ENCODE measurements at places on chromosomes 11 and 22.

DNA sequence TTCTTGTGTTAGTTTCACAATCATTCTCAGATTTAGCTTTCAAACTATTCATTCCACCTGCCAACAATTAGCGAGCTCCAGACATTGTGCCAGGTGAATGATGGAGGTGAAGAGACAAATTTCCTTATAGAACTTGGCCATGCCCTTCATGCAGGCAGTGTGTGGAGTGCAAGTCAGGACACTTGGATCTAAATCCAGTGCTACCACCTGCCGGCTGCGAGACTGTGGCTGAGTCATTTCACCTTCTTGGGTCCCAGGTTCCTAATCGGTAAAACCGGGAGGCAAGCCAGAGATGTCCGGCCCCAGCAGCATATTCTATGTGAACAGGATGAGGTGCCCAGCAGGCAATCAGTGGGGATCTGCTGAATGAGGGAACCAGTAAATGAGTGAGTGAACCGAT, 18.6 kb upstream of the EHF start:
- no peak for DNase-seq

GRCh38 chr11:86551288-86552092, 120.9 kb downstream of the ME3 start:
- DNase-seq, result no peak

- no peak for DNase-seq
Measured at GRCh38 chr11:12440565-12440964, 63.2 kb downstream of the PARVA start.

DNA sequence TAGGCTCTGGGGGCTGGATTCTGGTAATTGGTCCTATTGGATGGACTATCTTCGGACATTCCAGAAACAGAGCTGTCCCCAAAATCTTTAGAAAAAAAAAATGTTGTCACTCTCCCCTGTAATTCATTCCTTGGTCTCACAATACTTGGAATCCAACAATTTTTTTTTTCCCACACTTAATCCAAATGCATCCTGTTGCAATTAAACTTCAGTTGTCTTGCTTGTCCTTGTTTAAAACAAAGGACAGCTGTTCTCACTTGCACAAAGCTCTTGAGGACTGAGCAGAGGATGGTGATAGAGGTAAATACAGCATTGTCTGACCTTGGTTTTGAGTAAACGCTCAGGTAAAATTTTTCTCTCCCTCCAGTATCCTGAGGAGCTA, 75.3 kb downstream of the SC5D start:
- DNase-seq, result no peak

- no peak for DNase-seq
Measured at GRCh38 chr11:38683484-38683883, 2085.4 kb upstream of the RAG2 start.

GRCh38 chr22:49946612-49947295, 13.8 kb upstream of the PIM3 start:
- DNase-seq, result no peak

DNA sequence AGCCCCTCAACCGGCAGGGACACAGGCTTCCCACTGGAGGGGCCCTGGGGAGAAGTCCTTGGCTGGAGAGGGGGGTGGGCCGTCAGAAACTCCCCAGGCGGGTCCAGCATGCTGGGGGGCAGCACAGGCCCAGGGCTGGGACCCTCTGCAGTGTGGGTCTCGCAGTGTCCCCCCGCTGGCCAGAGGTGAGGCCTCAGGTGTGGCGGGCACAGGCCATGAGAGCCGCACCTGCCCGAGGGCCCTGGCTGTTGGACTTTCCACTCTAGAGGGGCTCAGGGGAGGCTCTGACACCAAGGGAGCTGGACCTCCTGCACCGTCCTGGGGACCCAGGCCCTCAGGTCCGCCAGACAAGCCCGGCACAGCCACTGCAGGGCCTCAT, 10.7 kb upstream of the PIM3 start:
- no peak for DNase-seq

DNA sequence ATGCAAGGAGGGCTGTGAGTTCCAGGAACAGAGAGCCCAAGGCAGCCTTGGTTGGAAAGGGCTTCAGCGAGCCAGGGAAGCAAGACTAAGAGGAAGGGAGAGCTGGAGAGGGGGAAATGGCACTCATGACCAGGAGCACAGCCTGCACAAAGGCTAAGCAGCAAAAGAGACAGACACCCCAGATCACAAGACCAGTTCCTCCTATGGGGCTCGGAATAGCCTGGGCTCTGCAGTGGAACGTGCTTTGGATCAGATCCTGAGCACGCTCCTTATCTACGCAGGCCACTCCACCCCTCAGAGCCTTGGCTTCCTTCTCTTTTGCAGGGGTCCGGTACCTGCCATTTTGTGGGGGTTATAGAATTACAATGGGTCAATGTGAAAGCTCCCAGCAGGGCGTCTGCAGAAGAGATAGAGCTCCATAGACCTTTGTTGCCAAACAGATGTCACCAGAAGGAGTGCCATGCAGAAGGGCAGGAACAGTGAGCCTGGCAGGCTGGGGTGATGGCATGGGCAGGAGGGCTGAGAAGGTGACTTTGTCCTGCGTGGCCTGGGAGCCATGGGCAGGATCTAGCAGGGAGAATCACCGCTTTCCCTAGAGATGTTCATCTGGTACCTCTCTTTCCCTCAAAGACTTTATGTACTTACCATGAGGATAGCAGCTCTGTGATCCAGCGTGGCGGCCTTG, 33.8 kb downstream of the ZC3H7B start:
- no peak for DNase-seq

GRCh38 chr22:25176175-25176574, 23.5 kb upstream of the CRYBB3 start:
- no peak for DNase-seq

DNA sequence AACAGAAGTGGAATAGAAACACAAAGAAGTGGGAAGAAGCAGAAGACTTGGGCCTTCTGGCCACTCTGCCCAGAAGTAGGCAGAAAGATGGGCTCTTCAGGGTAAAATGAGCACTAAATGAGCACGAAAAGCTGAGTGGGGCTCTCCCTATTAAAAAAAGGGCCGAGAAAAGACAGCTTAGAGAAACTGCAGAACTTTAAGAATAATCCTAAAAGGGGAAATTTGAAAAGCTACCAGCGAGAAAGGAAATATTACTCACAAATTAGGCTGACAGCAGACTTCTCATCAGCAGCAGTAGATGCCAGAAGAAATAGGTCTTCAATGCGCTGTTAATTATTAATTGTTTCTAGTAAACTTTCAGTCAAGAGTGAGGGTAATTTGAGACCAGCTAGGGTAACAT, 78.2 kb downstream of the UVRAG start:
- DNase-seq, result no peak

- no peak for DNase-seq
Measured at GRCh38 chr11:58503361-58503856, 4.5 kb downstream of the OR5B21 start.

GRCh38 chr11:64453466-64453865, 94.5 kb downstream of the RPS6KA4 start:
- no peak for DNase-seq

DNA sequence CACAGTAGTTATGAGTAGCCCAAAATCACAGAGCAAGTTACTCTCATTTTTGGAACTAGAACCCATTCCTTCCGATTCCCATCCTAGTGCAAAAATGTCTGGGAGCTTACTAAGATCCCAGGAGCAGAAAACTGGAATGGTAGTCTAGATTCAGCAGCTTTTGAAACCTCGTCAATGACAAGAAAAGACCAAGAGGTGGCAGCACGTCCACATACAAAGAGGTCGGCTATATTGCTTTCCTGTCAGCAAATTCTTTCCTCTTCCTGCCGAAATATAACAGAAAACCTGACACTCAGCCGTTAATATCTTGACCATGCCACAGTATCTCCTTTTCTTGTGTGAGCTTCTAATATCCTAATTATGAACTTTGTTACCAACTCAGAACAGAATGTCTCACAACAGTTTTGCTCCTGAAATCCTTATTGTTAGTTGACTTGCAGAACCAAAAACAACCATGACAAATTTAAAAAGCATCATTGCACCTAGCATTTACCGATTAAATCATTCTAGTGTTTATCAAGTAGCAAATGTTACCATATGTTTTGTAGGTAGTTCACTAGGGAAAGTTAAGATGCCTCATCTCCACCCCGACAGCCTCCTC, 92.8 kb upstream of the OR9G4 start:
- DNase-seq, result no peak

DNA sequence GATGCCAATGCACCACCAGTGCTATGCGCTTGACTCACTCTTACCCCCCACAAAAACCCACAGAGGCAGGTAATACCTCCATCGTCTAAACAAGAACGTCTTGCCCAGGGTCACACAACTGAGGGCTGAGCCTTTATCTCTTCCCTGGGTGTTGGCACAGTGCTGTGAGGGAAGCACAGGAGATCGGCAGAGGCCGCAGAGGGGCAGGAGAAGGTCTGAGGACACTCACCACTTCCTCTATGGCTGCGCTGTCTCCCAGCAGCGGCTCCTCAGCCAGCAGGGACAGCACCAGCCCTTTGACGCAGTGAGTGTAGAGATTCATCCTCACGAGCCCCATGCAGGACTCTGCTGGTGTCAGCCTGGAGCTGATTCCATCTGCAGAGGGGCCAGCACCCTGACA, 19.9 kb downstream of the HPS4 start:
- no peak for DNase-seq

DNA sequence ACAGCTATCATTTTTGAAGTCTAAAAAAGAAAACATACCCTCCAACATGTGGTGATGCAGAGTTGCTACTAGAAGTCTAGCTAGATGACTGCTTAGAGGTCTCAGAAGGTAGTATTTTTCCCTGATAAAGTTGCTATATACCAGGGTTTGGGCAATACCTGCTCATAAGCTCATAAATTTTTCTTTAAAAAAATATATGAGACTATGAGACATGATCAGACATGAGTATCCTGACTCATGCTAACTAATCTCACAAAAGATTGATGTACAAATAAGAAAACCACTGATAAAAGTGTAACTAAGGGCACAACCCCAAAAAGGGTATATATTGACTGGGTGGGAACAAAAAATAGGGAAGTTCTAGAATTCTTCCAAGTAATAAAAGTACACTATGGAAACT, 740.9 kb downstream of the METTL15 start:
- no peak for DNase-seq
